Foreskin keratinocyte (primary cell): ENCODE measurements at places on chromosomes 6 and 20. TPM values are rescaled to one million over a fixed set of nuclear protein-coding genes. Genes with fewer than 3 reads are reported as not detected.

- DNase-seq = peak; percentile 74
Measured at GRCh38 chr6:90219209-90219985, 77.2 kb downstream of the BACH2 start.

GRCh38 chr6:88804701-88805100, 158.7 kb downstream of the RNGTT start:
- peak; percentile 38 for DNase-seq

The ZNF184 gene
- total RNA-seq = 4.9 and 5.4 TPM in 2 replicates

- no peak for DNase-seq
Measured at GRCh38 chr6:152142105-152142504, 334.6 kb downstream of the ESR1 start.

GRCh38 chr6:946546-946945, 253.6 kb upstream of the EXOC2 start:
- no peak for DNase-seq

The WFDC2 gene
- 0.42 TPM in 1 of 2 replicates, not detected in the other for total RNA-seq

GRCh38 chr6:16949716-16950115, 152.1 kb upstream of the STMND1 start:
- DNase-seq = no peak

The RGS17 gene
- total RNA-seq = 0.24 and 0.32 TPM in 2 replicates

The BPIFB2 gene
- not detected in 2 replicates for total RNA-seq

- no peak for DNase-seq
Measured at GRCh38 chr6:113178349-113178748, 678.8 kb upstream of the MARCKS start.

DNA sequence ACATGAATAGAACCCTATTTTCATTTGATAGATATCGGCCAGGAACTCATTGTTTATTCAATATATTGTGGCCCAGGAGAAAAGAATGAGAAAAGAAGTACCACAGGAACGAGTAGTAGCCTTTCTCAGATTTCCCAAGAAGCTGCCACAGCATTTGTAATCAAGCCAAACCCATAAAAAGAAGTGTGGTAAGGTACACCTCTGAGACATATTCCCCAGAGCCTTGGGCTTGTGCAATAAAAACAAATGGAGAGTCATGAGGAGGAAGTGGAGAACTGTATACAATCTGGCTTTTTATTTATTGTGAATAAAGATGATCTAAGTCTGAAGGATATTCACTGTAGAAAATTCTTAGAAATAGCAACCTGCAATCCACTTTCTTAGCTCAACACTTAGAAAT, 36.7 kb downstream of the KIF6 start:
- peak; percentile 4 for DNase-seq

DNA sequence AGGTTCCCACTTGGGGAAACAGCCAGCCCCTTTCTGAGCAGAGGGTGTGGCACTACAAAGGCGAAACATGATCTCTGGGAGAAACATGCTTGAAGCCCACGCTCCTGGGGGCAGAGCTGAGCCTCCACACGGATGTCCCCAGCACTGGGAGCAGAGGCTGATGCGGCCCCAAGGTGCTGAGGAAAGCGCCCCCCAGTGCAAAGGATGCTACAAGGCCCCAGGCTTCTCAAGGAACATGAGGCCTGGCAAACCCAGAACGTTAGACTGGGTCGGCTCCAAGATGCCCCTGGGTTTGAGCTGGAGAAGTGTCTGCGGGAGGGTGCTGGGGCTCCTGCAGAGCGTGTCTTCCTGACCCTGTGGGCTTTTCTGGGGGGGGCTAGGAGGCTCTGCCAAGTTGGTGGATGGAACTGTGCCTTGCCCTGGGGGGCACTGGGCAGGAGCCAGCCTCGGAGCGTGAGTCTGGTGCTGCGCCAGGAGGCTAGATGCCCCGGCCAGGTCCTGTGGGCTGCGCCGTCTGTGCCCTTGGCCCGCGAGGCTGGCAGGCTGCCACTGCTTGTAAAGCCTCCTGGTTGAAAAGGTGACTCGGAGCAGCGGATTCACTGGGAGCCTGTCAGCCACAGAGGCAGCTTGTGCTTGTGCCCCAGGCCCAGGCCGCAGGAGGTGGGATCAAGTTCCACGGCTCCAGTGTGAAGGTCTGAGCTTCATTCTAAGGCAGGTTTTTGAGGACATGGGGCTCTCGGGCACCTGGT, 8.1 kb downstream of the SYNJ2 start:
- DNase-seq = no peak

DNA sequence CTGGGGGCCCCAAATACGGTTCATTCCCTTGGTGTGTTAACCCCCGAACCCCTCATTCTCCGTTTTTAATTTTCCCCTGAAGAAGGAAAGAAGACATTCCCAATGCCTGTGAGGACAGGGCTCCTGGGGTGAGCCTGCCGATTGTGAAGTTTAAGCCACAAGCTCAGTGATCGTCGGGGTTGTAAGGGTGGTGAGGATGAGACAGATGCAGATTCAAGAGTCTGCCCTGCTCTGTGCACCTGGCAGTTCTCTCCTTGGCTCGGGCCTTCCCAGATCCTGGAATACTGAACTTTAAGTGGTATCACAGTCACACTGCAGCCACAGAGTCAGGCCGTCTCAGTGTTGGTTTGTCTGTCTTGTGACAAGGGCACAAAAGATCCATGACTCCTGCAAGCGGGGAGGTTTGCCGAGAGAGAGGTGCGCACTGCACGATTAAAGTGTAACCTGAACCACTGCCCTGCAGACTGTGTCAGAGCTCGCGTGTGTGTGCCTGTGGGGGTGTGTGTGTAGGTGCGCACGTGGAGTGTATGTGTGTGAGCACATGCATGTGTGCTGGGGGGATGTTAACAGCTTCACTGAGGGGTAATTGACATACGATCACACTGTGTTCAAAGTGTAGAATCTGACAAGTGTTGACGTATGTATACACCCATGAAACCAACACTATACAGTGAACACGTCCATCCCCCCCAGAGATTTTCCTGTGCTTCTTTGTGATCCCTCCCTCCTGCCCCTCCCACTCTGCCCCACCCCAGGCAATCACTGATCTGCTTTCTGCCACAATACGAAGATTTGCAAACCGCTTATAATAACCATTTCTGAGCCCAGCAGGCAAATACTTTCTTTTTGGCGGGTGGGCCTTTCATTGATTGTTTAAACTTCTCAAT, 38.9 kb downstream of the RPP40 start:
- no peak for DNase-seq

GRCh38 chr6:161101517-161101916, 109.9 kb downstream of the MAP3K4 start:
- no peak for DNase-seq

- DNase-seq = no peak
Measured at GRCh38 chr6:163327165-163327880, 87.2 kb upstream of the QKI start.

The NR2E1 gene
- total RNA-seq = not detected in 2 replicates

- DNase-seq = no peak
Measured at GRCh38 chr20:57974863-57975262, 253.6 kb downstream of the ANKRD60 start.
